ENCODE measurements at places on chromosomes 1 and 21.

DNA sequence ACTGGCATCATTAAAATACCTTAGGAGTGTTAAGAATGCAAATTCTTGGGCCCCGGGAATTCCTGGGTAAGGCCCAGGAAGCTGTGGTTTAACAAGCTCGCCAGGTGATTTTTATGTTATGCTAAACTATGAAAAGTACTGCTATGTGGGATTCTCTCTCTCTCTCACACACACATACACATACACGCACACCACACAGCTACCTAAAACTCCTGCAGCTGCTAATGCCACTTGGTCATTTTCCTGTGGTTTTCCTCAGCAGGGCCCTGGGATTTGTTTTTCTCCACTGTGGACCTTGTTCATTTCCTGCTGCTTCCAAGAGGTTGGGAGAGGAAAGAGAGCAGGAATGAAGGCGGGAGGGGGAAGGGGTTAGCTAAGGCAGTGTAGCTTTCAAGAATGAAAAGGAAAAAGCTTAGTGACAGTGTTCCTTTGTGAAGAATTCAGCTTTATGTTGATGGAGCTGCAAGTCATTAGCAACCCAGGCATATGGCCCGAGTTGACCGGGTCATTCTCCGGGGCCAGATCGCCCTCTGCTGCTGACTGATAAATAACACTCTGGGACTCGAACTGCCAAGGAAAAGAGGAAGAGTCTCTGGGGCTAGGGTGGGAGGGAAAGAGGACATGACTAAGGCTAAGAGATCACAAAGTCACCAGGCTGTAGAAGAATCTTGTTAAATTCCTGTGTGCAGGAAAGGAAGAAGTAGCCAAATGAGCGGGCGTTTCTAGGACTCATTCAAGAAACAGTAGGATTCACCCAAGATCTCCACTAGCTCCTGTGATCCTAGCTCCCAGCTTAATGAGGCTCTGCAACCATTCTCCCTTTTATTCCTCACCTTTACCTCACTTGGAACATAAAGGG is 30.5 kb upstream of the LRIG2 start:
- peak; percentile 82 for DNase-seq

DNA sequence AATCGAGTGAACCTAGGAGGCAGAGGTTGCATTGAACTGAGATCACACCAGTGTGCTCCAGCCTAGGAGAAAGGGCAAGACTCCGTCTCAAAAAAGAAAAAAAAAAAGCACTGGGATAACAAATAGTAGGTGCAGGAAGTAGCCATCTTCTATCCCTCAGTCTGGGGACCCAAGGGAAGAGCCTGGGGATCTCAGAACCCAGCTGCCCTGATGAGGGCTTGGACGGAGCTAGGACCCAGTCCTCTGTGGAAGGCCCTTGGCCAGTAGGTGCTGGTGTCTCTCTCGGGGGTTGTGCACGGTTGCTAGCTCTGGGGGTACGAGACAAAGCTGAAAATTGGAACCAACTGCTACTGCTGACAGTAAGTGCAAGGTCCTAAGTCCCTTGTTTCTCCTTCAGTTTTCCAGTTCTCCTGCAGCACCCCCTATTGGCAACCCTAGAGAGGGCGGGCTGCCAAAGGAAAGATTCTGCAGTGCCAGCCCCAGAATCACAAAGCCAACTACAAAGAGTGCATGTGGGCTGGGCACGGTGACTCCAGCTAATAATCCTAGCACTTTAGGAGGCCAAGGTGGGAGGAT is 57.6 kb upstream of the KIF1B start:
- peak; percentile 52 for DNase-seq

DNA sequence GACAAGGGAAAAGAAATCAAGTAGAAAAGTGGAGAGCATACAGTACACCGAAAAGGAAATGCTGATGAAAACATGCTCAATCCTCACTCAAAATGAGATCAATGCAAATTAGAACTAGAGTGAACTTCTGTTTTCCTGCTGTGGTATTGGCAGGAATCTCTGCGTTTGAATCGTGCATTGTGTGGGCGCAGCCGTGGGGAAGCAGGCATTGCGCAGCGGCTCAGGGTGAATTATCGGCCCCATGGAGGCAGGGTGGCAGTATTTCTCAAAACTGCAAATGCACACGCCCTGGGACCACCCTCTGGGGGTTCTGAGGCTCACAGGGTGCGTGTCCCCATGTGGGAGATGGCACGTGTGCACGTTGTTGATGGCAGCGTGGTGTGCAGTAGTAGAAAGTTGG is 140.6 kb downstream of the PEX14 start:
- no peak for DNase-seq

GRCh38 chr1:84936116-84936810 is 43.3 kb upstream of the LPAR3 start:
- peak; percentile 65 for DNase-seq

DNA sequence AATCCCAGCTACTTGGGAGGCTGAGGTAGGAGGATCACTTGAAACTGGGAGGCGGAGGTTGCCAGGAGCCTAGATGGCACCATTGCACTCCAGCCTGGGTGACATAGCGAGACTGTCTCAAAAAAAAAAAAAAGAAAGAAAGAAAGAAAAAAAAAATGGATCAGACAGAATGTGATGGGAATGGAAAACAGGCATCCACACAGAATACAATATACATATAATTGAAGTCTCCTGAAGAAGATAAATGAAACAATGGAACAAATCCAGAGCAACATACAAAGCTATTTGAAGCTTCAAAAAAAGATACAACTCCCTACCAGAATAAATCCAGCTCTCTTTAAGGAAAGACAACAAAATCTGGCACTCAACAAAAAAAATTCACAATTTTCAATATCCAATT is 10.9 kb upstream of the EGLN1 start:
- no peak for DNase-seq

- no peak for DNase-seq
Measured at GRCh38 chr1:212367474-212368072, 47.1 kb downstream of the PACC1 start.

GRCh38 chr1:16293538-16293937 is 56.6 kb upstream of the CPLANE2 start:
- DNase-seq = no peak

GRCh38 chr1:165930961-165931360 is 103.5 kb downstream of the UCK2 start:
- no peak for DNase-seq

DNA sequence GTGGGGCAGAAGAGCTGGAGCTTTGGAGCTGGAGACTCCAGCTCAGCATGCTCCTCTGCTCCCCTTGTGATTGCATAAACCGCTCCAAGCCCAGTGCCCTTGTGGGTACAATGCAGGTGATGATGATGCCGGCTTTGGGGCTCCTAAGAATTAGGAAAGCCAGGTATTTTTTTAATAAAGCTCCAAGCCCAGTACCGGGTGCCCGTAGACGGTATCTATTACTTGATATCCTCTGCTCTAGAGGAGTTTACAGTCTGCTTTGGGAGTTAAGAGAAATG is 27.2 kb downstream of the TENT5C start:
- DNase-seq = no peak

GRCh38 chr1:161196521-161197451 is 2.1 kb downstream of the ADAMTS4 start:
- DNase-seq = no peak

DNA sequence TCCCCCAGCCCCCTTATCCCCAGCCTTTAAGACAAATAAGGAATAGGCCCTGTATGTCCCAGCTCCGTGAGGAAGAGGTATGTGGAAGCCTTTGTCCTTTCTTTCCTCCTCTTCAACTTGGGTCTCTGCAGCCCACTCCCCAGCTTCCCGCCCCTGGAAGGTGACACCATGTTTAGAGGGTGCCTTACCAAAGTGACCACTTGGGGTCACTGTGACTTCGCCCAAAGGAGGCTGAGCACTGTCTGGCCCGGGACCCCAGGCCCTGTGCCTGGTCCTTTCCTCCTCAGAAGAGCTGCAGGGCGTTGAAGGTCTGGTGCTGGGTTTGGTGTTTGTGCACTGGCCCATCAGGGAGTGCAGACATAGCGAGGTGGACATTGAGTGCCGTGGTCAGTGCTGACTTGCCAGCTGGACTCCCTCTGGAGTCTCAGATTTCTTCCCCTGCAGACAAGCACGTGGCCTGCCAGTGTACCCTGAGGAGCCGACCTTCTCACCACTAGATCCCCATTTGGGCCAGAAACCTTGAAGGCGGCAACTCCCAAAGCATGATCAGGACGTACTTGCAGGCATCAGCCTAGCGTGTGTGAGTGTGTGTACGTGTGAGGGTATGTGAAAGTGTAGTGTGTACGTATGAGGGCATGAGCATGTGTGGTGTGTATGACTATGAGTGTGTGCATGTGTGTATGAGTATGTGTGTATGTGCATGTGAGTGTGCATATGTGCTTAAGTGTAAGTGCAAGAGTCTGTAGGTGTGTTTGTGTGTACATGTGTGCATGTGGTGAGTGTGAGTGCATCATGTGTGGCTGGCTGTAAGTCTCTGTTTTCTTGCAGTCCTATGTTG is 181.4 kb upstream of the KIAA0040 start:
- DNase-seq = peak; percentile 36

DNA sequence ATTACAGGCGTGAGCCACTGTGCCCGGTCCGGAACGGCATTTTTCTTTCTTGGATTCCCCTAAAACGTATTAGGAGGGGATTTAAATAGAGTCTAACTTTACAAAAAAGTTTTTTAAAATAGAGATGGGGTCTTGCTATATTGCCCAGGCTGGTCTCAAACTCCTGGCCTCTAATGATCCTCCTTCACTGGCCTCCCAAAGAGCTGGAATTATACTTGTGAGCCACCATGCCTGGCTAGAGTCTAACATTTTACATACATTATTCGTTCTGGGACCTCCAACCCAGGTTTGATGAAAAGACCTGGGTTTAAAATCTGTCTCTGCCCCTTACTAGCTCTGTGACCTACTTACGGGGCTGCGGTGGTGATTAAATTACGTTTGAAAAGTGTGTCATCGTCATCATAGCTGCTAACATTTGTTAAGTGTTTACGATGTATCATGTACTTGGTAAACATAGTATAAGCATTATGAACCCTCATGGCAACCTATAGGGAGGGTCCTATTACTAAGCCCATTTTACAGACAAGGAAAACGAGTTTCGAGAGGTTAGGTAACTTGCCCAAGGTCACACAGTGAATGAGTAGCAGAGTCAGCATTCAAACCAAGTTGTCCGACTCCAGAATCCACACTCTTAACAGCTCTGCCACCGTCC is 24.5 kb downstream of the PLEKHM2 start:
- DNase-seq = no peak

GRCh38 chr1:206066479-206067171 is 13.7 kb downstream of the RHEX start:
- no peak for DNase-seq

DNA sequence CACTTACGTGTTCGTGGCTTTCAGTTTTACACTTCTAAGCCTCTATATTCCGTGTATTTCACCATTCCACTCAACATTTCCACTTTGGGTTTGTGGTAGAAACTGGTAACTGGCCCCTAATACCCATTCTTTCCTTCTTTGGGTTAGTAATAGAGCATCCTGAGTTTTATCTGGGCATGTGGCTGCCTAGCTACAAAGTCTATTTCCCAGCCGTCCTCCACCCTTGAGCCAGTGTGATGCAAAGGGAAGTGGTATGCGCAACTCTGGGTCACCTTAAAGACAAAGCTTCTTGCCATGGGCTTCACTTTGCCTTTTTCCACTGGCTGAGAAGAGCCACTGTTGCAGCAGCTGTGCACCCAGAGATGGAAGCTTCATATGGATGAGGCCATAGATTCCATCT is 73.9 kb downstream of the LAMC2 start:
- DNase-seq = no peak

DNA sequence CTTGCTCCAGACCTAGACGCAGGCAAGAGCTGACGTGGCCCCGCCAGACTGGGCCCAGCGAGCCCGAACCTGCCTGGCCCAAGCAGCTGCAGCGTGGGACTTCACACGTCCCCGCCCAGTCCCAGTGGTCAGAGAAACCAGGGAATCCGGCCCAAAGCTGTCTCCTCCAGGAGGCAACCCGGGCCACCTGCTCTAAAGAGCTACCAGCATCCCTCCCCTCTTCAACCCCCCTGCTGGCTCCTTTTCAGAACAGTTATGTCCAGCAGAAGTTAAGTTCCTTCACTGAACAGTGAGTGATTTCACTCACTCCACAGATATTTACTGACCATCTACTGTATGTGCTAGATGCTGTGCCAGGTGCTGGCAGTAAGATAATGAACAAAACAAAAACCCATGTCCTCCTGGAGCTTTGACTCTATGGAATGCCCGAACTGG is 2.1 kb upstream of the EFNA1 start:
- no peak for DNase-seq

DNA sequence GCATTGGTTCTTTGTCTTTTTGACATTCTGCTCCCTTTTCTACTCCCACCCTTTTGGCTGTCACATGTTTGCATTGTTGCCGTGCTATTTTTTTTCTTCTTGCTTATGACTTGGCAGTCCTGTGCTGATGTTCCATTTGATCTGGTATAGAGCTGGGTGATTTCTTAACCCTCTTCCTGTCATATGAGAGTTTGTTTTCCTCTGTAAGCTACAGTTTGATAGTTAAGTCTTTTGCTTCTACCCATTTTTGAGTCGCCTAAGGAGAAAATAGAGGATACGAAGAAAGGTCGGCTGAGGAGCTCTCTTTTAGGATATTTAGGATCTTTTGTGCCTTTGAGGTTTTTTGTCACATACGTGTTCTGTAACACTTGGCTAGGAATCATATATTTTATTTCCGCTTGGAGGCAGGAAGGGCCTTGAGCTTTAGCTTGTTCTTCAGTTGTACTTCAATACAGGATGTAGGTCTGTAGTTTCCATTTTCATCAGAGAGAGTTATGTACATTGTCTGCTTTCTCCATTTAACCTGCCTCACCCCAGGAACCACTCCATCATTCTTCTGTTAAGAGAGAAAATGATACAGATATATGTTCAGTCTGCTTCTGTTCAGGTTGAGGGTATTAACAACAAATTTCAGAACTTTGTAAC is 150.7 kb downstream of the BACH1 start:
- no peak for DNase-seq

DNA sequence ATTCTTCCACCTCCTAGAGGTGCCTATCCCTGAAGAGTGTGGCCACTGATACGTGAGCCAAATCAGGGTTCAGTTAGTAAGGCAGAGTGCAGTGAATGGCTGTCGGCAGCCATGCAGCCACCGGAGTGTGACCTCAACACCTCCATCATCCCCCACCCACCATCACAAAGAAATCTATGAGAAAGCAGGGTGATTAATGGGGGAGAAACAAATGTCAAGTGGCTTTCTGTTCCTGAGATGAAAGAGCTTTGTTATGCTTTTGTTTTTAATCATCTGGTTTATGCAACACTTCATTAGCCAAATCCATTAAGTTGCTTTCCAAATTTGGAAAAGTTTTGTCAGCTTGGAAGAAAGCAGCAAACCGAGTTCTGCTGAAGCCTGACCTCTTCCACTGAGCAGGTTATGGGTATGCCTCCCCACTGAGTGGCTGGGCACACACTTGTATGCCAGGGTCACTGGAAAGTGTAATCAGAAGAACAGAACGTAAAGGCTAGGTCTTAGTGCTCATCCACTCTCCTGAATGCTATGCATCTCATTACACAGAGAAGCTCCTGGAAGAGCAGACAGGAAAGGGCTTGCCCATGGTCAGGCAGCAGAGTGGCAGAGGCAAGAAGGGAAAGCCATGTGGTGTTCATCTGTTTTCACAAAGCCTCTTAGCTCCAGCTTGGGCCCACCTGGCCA is 57.1 kb upstream of the ATP1B1 start:
- no peak for DNase-seq

DNA sequence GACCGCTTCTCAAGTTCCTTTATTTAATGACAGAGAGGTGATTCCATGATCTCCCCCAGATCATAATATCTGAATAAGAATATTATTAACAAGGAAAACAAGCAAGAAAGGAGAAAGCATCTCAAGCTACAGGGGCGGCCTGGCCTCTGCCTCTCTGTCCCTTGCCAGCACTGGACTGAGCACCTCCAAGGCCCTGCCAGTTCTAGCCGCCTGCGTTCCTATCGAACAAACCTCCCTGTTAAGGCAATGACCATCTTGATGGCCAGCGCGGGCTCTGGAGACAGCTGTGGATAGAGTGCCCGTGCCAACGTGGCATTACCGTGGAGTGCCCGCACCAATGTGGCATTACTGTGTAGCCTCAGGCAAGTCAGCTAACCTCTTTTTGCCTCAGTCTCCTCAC is 84.8 kb downstream of the NPHP4 start:
- DNase-seq = no peak
